Stimulated activated CD4-positive, alpha-beta T cell treated with anti-CD3 and anti-CD28 coated beads, Interleukin-4, amount 100 ng/mL, for 4 hours (primary cell): ENCODE measurements at places on chromosomes 5 and 9.
A peak's percentile ranks its signal among the peaks of the same experiment; 100 is the strongest.

GRCh38 chr9:83981126-83981871, 694 bp downstream of the RMI1 start:
- DNase-seq = no peak

GRCh38 chr5:107381189-107381856, 289.4 kb downstream of the EFNA5 start:
- no peak for DNase-seq

- no peak for DNase-seq
Observed at GRCh38 chr9:2013743-2014475, 1.2 kb upstream of the SMARCA2 start.

GRCh38 chr9:38089387-38090165, 20.5 kb upstream of the SHB start:
- DNase-seq = no peak

DNA sequence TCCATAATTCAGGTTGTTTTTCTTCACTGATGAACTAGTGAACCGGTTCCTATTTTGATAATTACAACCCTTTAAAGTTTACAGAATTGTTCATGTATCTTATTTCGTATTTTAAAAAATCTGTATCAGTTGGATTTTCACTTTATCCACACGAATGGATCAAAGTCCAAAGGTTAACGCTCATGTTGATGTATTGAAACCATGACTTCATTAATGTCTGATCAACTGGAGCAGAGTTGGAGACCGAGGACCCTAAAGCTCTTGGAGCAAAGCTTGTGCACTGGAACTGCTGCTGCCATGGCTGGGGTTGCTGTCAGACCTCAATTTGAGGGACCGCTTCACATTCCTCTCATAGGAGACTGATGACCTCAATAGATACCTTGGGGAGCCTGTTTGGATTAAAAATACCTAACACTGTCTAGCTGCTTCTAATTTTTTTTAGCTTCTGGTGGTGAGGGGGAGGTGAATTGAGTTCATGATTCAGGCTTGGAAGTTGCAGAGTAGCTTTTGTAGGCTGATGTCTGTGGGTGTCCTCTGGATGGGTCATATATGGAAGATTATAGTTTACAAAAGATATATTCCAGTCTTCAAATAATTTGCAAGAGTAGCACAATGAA, 45.1 kb downstream of the KIAA1958 start:
- DNase-seq = no peak

DNA sequence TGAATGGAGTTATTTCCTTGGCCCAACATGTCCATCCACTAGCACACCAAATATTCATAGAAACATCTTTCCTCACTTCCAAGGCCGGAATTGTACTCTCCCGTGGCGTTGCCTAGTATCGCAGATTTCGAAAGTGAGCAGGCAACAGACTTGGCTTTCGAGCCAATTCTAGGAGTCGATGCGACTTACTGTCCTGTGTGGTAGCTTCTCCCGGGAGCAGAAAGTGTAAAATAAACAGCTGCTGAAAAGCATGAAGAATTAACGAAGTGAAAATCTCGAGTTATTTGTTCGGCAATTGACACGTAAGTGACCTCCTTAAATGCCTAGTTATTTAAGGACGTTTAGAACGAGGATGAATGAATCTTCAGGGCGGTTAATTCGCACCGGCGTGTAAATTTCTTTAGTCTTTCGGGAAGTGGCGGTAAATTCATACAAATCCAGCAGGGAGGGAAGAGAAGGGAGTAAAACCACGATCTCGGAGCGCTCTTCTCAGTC, 449 bp upstream of the PCSK5 start:
- DNase-seq = no peak

- no peak for DNase-seq
Observed at GRCh38 chr9:794386-794785, 47.1 kb upstream of the DMRT1 start.

DNA sequence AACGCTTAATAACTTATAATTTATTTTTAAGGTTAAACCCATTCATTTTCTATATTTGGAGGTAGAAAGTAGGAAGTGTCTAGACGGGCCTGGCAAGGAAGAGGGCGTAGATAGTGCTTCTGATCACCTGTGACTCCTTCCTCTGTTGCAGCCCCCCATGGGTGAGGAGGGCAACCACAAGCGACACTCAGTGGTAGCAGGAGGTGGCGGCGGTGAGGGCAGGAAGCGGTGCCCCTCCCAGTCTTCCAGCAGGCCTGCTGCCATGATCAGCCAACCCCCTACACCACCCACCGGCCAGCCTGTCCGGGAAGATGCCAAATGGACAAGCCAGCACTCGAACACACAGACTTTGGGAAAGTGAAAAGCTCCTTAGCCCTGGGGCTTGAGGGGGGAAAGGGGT, 36.7 kb downstream of the FAXDC2 start:
- no peak for DNase-seq

- DNase-seq = no peak
Observed at GRCh38 chr9:126488310-126488709, 125.4 kb upstream of the LMX1B start.

GRCh38 chr5:167771571-167771970, 519.9 kb upstream of the WWC1 start:
- DNase-seq = no peak

DNA sequence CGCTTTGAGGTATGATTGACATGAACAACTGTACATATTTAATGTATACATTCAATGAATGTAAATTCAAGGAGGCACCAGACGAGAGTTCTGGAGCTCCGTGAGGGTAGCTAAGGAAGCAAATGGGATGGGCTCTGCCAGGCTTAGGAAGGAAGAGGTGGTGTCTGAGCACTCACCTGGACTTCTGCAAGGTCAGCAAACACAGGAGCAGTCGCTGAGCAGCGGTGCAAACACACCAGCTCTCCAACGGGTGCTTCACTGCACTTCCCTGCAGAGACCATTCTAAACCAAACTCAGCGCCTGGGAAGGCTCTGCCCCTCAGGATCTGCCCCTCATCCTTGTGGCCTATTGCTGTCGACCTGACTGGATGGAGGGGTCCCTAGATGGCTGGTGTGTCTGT, 101.5 kb downstream of the COL23A1 start:
- DNase-seq = no peak

GRCh38 chr5:37495210-37495609, 116.1 kb downstream of the WDR70 start:
- no peak for DNase-seq

DNA sequence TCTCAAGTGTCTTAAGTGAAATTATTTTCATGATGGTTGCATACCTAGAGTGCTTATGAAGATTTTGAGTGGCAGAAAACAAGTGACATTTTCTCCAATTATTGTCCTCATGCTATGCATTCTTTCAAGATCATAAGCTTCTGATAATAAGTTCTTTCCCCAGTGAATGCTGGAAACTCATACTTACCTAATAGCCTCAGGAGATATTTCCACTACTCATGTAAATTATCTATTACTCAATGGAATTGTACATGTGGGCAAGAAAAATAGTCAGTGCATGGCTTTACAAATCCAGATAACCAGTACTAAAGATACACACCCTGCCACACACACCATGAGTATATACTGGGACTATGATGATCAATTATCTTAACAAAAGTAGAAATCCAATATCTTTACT, 1219.4 kb upstream of the C9orf72 start:
- DNase-seq = no peak

DNA sequence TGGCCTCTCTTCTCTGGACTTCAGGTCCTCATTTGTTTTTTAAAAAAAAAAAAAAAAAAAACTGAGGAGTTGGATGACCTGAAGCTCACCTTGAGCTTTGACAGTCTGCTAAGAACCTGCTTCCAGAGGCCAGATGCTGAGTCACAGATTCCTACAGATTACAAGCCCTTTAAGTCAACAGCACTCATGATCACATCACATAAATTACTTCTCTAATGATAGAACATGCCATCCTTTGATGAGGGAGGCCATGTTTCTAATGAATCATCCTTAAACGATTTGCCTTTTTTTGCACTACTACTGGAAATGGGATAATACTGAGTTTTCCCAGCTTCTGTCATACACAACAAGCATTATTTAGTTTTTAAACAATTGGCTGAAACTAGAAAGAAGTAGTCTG, 34.2 kb upstream of the MYOT start:
- no peak for DNase-seq

GRCh38 chr9:9790216-9790872, 822.5 kb downstream of the PTPRD start:
- DNase-seq = no peak

DNA sequence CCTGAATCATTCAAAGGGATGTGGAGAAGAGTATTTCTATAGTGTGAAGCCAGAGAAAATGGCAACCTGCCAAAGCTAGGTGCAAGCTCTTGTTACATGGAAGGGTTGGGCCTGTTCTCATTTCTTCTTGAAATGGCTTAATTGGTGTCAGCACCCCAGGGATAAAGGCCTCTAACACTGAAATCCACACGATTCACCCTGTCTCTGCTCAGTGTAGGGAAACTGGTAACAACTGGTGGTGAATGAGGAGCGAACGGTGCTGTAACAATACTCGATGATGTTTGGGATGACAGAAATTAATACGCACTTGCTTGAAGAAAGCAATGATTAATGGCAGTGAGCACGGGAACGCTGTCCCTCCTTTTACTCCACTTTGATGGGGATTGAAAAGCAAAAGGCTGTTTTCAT, 16.2 kb downstream of the PBX3 start:
- no peak for DNase-seq

DNA sequence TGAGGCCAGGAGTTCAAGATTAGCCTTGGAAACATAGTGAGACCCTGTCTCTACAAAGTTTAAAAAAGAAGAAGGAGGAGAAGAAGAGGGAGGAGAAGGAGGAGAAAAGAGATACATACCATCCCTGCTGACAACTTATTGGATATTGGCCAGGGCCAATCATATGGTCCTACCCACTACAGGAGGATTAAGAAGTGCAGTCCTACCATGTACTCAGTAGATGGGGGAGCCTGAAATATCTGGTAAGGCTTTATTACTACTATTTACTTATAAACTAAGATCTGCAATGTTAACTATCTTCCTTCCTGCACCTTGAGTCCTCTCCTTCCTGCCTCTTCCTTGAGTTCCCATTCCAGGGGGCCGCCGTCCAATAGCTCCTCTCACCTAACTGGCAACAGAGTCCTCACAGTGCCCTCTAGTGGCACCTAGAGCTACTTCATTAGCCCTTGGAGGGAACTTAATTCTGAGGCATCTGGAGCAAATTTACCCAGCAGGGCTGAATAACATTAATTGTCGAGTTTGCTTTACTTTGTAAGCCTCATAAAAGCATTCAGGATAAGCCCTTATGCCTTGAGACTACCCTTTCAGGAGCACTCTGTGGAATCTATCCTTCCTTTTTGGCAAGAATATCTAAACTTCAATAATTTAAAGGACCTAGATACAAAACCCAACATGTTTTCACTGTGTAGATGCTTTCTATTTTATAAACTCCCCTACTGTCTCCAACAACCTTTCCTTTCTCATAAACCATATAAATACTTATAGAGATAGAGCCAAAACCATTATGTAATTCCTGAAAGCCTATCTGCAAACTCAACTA, 39.1 kb upstream of the RANBP6 start:
- peak; percentile 45 for DNase-seq

DNA sequence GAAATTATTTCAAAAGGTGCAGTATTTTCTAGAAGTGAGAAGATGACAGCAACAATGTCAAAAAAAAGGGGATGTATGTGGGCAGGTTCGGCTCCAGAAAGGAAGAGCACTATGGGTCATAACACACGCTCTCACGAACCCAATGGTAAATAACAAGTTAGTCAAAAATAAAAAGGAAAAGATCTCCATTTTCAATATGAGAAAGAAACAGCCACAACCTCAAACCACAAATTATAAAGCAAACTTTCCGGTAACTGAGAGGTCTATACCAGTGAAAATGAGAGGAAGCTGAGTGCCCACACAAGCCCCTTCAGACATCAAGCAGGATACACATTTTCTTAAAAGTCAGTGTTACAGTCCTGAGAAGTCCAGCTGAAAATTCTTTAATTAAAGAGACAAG, 398.5 kb upstream of the RPS23 start:
- no peak for DNase-seq

- DNase-seq = peak; percentile 56
Observed at GRCh38 chr5:149371296-149371962, 7.7 kb downstream of the IL17B start.

- no peak for DNase-seq
Observed at GRCh38 chr5:135269931-135270421, 129.1 kb downstream of the MACROH2A1 start.

DNA sequence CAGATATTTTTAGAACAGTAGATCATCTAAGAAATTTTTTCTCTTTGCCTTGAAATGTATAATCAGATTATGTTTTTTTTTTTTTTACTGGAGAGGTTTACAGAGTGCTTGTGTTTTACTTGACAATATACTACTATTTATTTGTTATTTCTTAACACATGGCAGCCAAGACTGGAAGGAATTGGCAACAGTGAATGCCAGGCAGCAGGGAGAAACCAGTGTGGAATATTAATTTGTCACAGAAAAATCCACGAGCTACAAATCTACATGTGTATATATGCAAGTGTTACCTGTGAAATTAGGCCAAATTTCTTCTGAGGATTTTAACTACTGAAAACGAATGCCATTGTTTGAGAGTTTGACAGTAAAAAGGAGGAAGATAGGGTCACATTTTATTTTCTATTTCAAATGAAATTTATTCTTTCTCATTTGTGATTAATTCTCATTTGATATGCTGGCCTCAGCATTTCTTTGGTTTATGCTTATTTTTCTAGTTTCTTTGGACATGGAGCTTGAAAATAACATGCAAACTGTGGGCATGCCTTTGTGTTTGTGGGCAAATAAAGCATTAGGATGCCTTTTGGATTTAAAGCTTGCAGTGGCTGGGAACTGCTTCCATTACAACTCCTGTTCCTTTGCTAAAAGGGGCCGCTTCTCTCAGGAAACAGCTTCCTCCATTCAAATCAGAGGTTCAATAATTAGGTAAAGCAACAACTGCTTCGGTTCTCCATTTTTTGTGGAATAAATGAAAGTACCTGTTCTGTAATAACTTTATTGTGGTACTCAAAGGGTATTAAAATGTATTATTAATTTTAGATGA, 39.0 kb upstream of the ZFYVE16 start:
- DNase-seq = no peak

DNA sequence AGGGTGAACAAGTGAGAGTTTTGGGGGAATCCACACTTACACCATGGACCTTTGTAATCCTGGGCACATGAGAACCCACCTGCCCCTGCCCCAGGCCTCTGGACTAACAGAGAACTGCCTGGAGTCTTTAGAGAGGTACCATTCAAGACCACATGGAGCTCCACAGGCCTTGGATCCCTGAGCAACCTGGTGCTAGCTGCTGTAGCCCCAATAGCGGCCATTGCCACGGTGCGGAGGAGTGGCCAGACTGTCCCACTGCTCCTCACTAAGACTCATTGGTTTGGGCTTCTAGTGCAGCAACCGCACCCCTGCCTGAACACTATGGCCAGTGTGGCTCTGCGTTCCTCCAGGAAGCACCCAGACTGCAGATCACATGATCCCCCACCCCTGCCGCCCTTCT, 45.8 kb downstream of the OSMR start:
- DNase-seq = no peak

- no peak for DNase-seq
Observed at GRCh38 chr5:65184780-65185179, 296.9 kb downstream of the ADAMTS6 start.

DNA sequence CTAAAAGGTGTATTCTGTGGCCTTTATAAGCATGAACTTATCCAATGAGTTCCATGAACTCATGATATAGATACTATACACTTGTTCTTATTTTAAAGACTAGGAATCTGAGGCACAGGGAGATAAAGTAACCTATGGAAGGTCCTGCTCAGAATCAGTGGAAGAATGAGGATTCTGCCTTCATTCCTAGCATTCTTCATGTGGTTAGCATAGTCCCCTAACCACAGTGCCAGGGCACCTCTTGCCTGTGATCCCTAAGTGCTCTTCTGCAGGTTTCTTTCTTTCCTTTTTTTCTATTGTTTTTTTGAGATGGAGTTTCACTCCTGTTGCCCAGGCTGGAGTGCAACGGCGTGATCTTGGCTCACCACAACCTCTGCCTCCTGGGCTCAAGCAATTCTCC, 174.1 kb downstream of the C9orf152 start:
- no peak for DNase-seq
